Breast epithelium (tissue), 4 donors: ENCODE measurements at places on chromosomes 11 and 22.

GRCh38 chr11:67675058-67675747, 780 bp upstream of the ALDH3B2 start:
- no peak for DNase-seq

- no peak for DNase-seq
Observed at GRCh38 chr22:22538226-22538989, 18.3 kb upstream of the ZNF280A start.

DNA sequence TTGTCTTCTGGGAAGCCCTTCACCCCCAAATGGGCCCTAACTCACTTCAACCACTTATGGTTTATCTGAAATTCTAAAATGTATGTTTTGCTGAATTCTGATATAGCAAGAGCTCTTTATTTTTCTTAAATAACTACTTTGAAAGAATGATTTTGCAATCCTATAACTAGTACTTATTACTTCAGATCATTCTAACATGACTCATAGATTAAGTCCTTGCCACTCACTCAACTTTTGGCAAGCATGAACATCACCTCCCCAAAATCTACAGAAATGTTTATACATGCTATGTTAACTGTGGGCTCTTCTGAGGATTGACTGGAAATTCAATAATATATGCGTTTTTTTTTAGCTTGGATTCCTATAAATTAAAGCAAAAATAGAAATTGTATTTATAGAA, 367.4 kb upstream of the FAT3 start:
- no peak for DNase-seq

DNA sequence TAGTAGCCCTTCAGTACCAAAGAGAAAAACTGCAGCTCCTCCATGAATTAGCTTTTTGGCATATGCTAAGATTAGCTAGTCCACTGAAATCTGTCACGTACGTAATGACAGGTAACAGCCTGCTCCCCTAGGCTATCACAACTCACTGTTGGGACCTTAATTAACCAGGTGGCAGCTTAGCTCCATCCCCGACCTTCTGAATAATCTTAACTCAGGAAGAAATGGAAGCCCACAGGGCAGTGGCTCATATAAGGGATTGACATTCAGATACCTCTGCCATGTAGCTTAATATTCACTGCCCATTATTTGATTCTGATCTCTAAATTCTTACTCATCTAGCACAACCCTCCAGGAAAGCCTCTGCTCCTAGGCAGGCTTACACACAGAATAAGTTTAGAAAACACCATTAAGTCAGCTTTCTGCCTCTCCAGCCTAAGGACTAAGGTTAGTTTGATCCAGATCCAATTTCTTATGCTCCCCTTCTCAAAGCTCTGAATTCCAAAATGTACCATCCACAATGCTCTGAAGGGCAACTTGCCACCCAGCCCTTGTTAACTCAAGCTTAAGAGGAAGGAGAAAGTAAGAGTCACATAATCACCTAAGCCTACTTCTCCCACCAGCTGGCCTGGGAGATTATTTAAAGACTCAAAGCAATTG, 5.0 kb downstream of the HSPA8 start:
- no peak for DNase-seq

GRCh38 chr11:27553186-27553585, 46.6 kb upstream of the LIN7C start:
- no peak for DNase-seq

DNA sequence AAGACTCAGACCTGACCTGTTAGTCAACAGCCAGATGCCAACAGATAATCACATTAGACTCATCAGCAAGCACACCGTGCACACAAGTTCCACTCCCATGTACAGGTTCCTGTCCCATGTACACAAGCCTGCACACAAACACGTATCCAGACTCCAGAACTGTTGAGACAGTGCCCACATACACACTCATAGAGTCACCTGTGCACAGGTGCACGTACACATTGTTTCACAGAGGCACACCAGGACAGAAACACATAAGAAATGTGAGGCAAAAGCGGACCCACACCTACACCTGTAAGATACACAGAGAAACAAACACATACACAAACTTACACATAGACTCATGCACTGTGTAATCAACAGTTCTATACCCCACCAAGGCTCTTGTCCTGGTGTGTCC, 2.7 kb upstream of the ZNF74 start:
- DNase-seq, result no peak

DNA sequence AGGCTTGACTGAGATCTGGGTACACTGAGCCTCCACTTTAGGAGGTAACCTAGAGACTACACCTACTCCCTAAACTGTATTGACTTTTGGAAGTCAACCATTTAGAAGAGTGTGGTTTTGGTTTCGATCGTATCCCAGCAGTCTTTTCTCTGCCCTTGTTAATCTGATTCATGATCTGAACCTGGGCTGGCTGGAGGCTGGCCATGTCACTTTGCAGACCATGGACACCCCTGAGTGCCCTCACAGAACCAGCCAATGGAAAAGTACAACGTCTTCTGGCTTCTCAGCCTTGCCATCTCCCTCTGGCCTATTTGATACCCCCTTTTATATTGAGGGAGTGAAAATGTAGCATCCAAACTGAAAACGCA, 10.8 kb downstream of the EHF start:
- peak; percentile 66 for DNase-seq
